ENCODE measurements at places on chromosomes 5 and 9.

- no peak for DNase-seq
- no peak overlapping the region for H3K4me3 ChIP-seq
Observed at GRCh38 chr5:73834693-73835092, 208.7 kb downstream of the ARHGEF28 start.

DNA sequence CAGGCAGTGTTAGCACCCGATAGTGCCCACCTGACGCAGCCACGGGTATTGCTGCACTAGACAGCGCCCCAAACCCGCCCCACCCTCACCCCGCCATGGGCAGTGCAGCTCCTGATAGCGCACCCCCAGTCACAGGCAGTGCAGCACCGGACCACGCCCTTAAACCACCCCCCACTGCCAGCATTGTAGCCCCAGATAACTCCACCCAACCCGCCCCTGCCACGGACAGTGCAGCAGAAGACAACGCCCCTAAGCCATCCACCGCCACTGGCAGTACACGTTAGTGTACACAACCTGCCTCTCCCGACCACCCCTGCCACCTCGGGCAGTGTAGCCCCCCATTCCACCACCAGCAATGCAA, 825 bp upstream of the PCAT7 start:
- no peaks in the 10 kb centered on the region for H3K36me3 ChIP-seq
- no peak overlapping the region for H3K4me3 ChIP-seq
- H3K27me3 ChIP-seq = no peaks in the 10 kb centered on the region
- H3K4me1 ChIP-seq = no peaks in the 10 kb centered on the region
- no peak for DNase-seq

GRCh38 chr9:12604164-12604821, 88.9 kb upstream of the TYRP1 start:
- H3K4me3 ChIP-seq = no peak overlapping the region
- no peaks in the 10 kb centered on the region for H3K36me3 ChIP-seq
- DNase-seq = no peak
- no peak overlapping the region for H3K27ac ChIP-seq
- H3K27me3 ChIP-seq = no peaks in the 10 kb centered on the region

DNA sequence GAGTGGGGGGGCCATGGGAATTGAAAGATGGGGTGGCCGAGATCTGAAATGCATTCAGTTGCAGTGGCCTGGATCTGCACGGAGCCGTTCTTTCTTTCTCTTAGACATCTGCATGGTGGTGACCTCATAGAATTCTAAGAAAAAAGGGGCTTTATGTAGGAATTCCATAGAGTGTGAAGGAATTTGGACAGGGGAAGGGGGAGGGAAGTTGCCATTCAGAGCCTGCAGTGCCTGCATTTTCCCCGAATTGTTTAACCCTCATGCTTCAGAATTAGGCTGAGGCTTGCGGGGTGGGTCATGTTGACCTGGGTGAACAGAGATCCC, 4.9 kb downstream of the NEK6 start:
- H3K27me3 ChIP-seq = no peaks in the 10 kb centered on the region
- peak overlapping the region; percentile 94 for H3K27ac ChIP-seq
- peaks cover 61% of the 10 kb centered on the region for H3K4me1 ChIP-seq

DNA sequence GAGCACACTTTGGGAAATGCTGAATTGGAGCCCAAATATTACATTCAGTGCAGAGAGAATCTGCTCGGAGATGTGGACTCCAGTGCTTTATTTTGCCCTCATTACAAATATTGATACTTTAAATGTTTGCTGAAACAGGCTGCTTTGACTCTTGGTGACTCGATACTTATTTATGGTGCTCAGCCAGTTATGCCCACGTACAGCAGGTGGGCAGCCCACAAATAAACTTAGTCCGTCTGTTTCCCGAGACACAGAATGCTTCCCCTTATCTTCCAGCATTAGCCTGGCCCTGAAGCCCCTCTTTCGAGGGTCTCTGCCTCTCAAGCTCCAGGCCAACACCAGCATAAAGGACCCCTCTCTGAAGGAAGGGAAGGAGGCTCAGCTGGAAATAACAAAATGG, 158.7 kb downstream of the SMARCA2 start:
- no peak overlapping the region for H3K27ac ChIP-seq
- H3K4me3 ChIP-seq = no peak overlapping the region
- H3K36me3 ChIP-seq = peaks cover 15% of the 10 kb centered on the region
- H3K4me1 ChIP-seq = no peaks in the 10 kb centered on the region
- H3K27me3 ChIP-seq = no peaks in the 10 kb centered on the region

DNA sequence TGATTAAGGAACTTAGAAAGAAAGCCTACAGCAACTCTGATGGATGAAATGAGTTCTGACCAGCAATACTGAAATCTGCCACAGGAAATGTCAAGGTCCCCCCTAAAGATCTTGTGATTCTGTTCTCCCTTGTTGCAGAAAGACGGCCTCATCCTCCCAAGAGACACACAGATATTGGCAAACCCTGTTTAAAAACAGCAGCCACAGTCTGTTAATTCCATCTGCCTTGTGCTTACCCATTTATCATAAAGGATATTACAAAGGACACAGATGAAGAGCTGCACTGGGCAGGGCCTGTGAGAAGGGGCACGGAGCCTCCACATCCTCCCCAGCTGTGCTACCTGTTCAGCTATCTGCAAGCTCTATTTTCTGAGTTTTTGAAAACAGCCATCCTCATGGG, 15.2 kb downstream of the RAPGEF1 start:
- H3K27ac ChIP-seq = no peak overlapping the region
- peaks cover 26% of the 10 kb centered on the region for H3K4me1 ChIP-seq
- H3K36me3 ChIP-seq = no peaks in the 10 kb centered on the region
- no peak for DNase-seq
- no peak overlapping the region for H3K4me3 ChIP-seq
- no peaks in the 10 kb centered on the region for H3K27me3 ChIP-seq

GRCh38 chr9:70480405-70480980, 66.0 kb upstream of the KLF9 start:
- H3K27ac ChIP-seq = peak overlapping the region; percentile 94
- peaks cover 68% of the 10 kb centered on the region for H3K4me1 ChIP-seq
- H3K36me3 ChIP-seq = no peaks in the 10 kb centered on the region
- H3K4me3 ChIP-seq = peak overlapping the region; percentile 47

GRCh38 chr9:137391411-137391754, 31.6 kb downstream of the EXD3 start:
- H3K4me1 ChIP-seq = no peaks in the 10 kb centered on the region
- DNase-seq = no peak
- no peak overlapping the region for H3K4me3 ChIP-seq

GRCh38 chr9:37953206-37953774, 49.4 kb upstream of the SLC25A51 start:
- H3K36me3 ChIP-seq = no peaks in the 10 kb centered on the region
- peak overlapping the region; percentile 54 for H3K27ac ChIP-seq
- H3K4me1 ChIP-seq = peaks cover 40% of the 10 kb centered on the region
- DNase-seq = no peak
- H3K4me3 ChIP-seq = no peak overlapping the region
- H3K27me3 ChIP-seq = no peaks in the 10 kb centered on the region

- no peak for DNase-seq
- no peak overlapping the region for H3K27ac ChIP-seq
- H3K36me3 ChIP-seq = no peaks in the 10 kb centered on the region
- H3K4me3 ChIP-seq = no peak overlapping the region
Observed at GRCh38 chr5:108238936-108239887, 142.7 kb downstream of the FBXL17 start.

DNA sequence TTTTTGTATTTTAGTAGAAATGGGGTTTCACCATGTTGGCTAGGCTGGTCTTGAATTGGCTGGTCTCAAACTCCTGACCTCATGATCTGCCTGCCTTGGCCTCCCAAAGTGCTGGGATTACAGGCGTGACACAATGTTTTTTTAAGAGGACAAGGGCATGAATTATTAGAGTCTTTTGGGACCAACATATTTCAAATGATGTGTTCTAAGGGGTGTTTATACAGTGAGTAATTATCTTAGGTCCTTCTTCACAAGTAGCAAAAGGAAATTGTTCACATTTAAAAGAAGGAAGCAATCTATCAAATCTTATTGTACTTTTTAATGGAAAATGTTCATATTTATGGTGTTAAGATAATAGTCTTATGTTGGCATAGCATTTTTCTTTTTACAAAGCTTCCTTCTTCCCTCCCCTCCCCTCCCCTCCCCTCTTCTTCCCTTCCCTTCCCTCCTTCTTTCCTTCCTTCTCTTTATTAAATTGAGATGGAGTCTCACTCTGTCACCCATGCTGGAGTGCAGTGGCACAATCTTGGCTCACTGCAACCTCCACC, 6.7 kb downstream of the GNG10 start:
- DNase-seq = no peak
- H3K36me3 ChIP-seq = peaks cover 4% of the 10 kb centered on the region
- no peak overlapping the region for H3K4me3 ChIP-seq
- no peak overlapping the region for H3K27ac ChIP-seq
- H3K27me3 ChIP-seq = no peaks in the 10 kb centered on the region
- H3K4me1 ChIP-seq = no peaks in the 10 kb centered on the region

DNA sequence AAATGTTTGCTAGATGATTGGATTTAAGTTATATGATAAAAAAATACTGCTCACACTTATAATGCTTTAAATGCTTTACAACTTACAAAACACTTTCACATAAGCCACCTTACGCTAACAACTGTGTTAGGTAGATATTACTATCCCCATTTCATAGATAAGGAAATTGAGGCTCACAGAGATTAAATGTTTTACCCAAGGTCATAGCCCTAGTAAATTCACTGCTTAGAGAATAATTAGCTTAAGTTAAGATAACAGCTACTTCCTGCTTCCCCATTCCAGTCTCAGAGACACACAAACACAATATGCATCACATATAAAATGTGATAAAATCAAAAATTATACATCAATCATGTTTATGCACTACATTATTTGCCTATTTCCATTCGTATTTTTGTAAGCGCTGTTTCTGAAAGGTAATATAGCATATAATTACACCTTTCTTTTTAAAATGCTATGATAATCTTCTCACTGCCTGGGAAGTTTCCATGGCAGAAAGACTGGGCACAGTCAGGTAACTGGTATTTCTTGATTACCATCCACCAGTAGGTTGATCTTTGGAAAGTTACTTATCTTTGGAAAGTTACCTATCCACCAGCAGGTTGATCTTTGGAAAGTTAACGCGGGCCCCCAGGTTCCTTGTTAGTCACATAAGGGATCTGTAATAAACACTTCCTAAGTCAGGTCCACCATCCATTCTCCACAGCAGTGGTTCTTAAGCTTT, 101.1 kb downstream of the NFIB start:
- peaks cover 21% of the 10 kb centered on the region for H3K4me1 ChIP-seq
- H3K27ac ChIP-seq = no peak overlapping the region
- DNase-seq = no peak
- no peaks in the 10 kb centered on the region for H3K36me3 ChIP-seq

DNA sequence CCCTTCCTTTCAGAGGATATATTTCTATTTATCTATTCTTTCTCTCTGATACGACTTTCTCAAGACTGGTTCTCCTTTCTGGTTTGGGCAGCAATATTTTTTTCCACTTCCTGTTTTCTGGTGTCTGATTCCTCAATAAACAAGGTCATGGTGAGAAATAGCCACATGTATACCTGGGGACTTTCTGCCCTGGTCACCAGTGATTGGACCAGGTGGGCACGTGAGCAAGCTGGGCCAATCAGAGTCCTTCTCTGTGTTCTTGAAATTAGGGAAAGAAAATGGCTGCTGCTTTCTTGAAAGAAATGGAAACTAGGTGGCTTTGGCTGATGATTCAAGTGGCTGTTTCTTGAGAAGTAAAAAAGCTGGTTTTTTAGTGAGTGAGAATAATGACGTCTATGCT, 18.4 kb upstream of the GSN start:
- no peak overlapping the region for H3K4me3 ChIP-seq
- no peaks in the 10 kb centered on the region for H3K36me3 ChIP-seq
- H3K27me3 ChIP-seq = no peaks in the 10 kb centered on the region
- no peak overlapping the region for H3K27ac ChIP-seq

GRCh38 chr9:120718316-120718715, 4.0 kb upstream of the MEGF9 start:
- H3K36me3 ChIP-seq = no peaks in the 10 kb centered on the region
- peaks cover 11% of the 10 kb centered on the region for H3K4me1 ChIP-seq
- no peak for DNase-seq
- no peak overlapping the region for H3K4me3 ChIP-seq
- H3K27me3 ChIP-seq = no peaks in the 10 kb centered on the region
- H3K27ac ChIP-seq = no peak overlapping the region

DNA sequence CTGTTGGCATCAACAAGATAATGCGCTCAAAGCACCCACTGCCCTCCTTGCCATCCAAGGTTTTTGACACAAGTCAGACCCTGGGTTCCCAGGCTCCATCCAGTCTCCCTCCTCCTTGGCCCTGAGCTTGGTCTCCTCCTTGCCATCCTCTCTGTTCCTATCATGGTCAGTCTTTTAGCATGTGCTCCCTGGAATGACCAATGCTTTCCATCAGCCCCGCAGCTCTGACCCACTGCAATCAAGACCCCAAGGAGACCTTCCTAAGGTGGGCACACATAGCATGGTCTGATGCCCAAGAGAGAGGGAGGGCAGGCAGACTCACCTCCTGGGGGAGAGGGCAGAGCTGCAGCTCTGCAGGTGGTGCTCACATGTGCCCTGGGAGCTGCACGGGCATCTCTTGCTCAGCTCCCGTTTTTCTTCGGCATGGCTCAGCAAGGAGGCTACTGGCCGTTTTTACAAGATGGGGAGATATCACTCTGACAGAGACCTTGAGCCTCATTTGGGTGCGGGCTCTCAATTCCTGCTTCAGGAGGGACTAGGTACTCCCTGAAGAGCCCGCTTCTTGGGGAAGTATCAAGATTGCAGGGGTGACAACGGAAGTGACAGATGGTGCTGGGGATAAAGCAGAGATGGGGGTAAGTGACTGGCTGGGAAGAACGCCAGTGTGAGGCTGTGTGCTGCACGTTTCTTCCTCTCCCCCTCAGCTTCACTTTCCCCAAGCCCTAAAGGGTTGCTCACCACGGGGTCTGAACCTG, 3.3 kb downstream of the SEPTIN8 start:
- DNase-seq = no peak
- peaks cover 83% of the 10 kb centered on the region for H3K4me1 ChIP-seq
- peak overlapping the region; percentile 70 for H3K27ac ChIP-seq

GRCh38 chr5:146722361-146722779, 156.2 kb downstream of the PPP2R2B start:
- H3K4me3 ChIP-seq = no peak overlapping the region
- DNase-seq = no peak
- no peak overlapping the region for H3K27ac ChIP-seq
- peaks cover 9% of the 10 kb centered on the region for H3K4me1 ChIP-seq

GRCh38 chr5:82106207-82106606, 134.4 kb downstream of the ATG10 start:
- H3K4me1 ChIP-seq = peaks cover 11% of the 10 kb centered on the region
- H3K36me3 ChIP-seq = no peaks in the 10 kb centered on the region
- no peak overlapping the region for H3K4me3 ChIP-seq
- no peaks in the 10 kb centered on the region for H3K27me3 ChIP-seq

GRCh38 chr5:120507800-120508463, 43.8 kb downstream of the PRR16 start:
- no peak overlapping the region for H3K27ac ChIP-seq
- peaks cover 12% of the 10 kb centered on the region for H3K4me1 ChIP-seq
- no peak overlapping the region for H3K4me3 ChIP-seq
- no peak for DNase-seq
- H3K36me3 ChIP-seq = no peaks in the 10 kb centered on the region

- H3K27ac ChIP-seq = no peak overlapping the region
- H3K4me1 ChIP-seq = no peaks in the 10 kb centered on the region
- H3K4me3 ChIP-seq = no peak overlapping the region
- no peaks in the 10 kb centered on the region for H3K27me3 ChIP-seq
- no peaks in the 10 kb centered on the region for H3K36me3 ChIP-seq
- DNase-seq = no peak
Observed at GRCh38 chr5:55072666-55073065, 29.8 kb upstream of the GZMA start.
